Activated CD8-positive, alpha-beta T cell treated with anti-CD3 and anti-CD28 coated beads for 36 hours (primary cell): ENCODE measurements at places on chromosomes 3 and 15. TPM values are rescaled to one million over a fixed set of nuclear protein-coding genes. Genes with fewer than 3 reads are reported as not detected.

- H3K27ac ChIP-seq, result no peak overlapping the region
- H3K36me3 ChIP-seq, result peaks cover 35% of the 10 kb centered on the region
- H3K27me3 ChIP-seq, result peaks cover 11% of the 10 kb centered on the region
- peaks cover 44% of the 10 kb centered on the region for H3K4me1 ChIP-seq
- H3K4me3 ChIP-seq, result peak overlapping the region; percentile 77
Observed at GRCh38 chr15:79310612-79310984, 314 bp upstream of the TMED3 start.

DNA sequence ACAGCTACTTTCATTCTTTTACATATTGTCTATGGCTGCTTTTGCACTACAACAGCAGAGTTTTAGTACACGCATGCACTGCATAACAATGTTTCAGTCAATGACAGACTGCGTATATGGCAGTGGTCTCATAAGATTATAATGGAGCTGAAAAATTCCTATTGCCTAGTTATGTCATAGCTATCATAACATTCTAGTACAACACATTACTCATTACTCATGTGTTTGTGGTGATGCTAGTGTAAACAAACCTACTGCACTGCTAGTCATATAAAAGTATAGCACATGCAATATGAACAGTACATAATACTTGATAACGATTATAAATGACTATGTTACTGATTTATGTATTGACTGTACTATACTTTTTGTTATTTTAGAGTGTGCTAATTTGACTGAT lies 47.9 kb downstream of the QTRT2 start:
- H3K27ac ChIP-seq, result no peak overlapping the region
- H3K27me3 ChIP-seq, result peaks cover 3% of the 10 kb centered on the region
- DNase-seq, result no peak
- H3K4me3 ChIP-seq, result no peak overlapping the region
- no peaks in the 10 kb centered on the region for H3K4me1 ChIP-seq
- H3K36me3 ChIP-seq, result no peaks in the 10 kb centered on the region

The FBXO40 gene
- total RNA-seq, result not detected

- H3K27me3 ChIP-seq, result peaks cover 6% of the 10 kb centered on the region
- H3K27ac ChIP-seq, result no peak overlapping the region
- H3K36me3 ChIP-seq, result peaks cover 10% of the 10 kb centered on the region
- peak overlapping the region; percentile 25 for H3K4me3 ChIP-seq
Observed at GRCh38 chr3:48428088-48428571, 1.8 kb downstream of the PLXNB1 start.

GRCh38 chr3:72811571-72811970 lies 36.7 kb downstream of the SHQ1 start:
- peaks cover 9% of the 10 kb centered on the region for H3K4me1 ChIP-seq
- H3K27me3 ChIP-seq, result no peaks in the 10 kb centered on the region
- H3K36me3 ChIP-seq, result peaks cover 43% of the 10 kb centered on the region
- H3K4me3 ChIP-seq, result no peak overlapping the region
- DNase-seq, result no peak

The REC114 gene
- total RNA-seq, result not detected

The POTEB3 gene
- total RNA-seq, result not detected

DNA sequence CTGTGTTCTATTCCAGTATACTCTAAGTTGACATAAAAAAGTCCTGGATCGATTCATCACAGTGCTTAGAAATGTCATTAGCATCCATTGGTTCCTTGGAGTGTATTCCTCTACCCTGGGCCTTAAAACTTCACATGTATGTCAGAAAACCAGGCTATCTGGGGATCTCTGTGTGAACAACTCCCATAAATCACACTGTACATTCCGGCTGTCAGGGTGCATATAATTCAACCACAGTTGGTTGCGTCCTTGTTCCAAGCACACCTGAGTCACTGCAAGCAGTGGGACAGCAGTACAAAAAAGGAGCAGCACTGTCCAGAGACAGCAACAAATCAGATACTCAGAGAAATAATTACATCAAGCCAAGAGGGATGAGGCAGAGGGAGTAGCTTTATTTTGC lies 52.4 kb downstream of the PDZRN3 start:
- DNase-seq, result no peak
- H3K4me3 ChIP-seq, result no peak overlapping the region
- H3K36me3 ChIP-seq, result no peaks in the 10 kb centered on the region
- H3K27ac ChIP-seq, result no peak overlapping the region

- H3K4me3 ChIP-seq, result no peak overlapping the region
- no peaks in the 10 kb centered on the region for H3K4me1 ChIP-seq
- H3K27ac ChIP-seq, result no peak overlapping the region
- H3K27me3 ChIP-seq, result peaks cover 9% of the 10 kb centered on the region
- peaks cover 1% of the 10 kb centered on the region for H3K36me3 ChIP-seq
Observed at GRCh38 chr15:56524915-56525314, 60.0 kb upstream of the MNS1 start.

The ELP6 gene
- total RNA-seq, result 41.4 TPM

- H3K36me3 ChIP-seq, result no peaks in the 10 kb centered on the region
- no peak overlapping the region for H3K27ac ChIP-seq
- H3K4me3 ChIP-seq, result no peak overlapping the region
- no peak for DNase-seq
Observed at GRCh38 chr3:58474348-58474911, 17.5 kb upstream of the KCTD6 start.

DNA sequence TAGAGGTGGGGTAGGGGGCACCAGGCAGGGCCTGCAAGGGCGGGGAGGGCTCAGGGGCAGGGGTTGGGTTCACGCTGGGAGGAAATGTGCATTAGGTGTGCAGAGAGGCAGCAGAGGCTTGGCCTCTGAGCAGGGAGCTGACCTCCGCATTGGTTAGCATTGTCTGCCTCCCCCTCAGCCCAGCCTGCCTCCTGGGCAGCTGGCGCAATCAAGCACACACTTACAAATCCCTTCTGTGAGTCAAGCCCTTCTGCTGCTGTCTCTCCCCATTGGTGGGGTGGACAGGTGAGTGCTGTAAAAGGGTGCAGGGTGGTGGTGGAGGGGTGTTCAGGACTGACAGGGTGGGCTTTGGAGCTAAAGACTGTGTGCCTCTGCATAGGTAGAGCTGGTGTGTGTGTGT lies 9.3 kb downstream of the LOXL1 start:
- DNase-seq, result no peak
- peaks cover 2% of the 10 kb centered on the region for H3K27me3 ChIP-seq
- no peaks in the 10 kb centered on the region for H3K4me1 ChIP-seq
- H3K36me3 ChIP-seq, result no peaks in the 10 kb centered on the region

The CCDC191 gene
- 1.7 TPM for total RNA-seq

GRCh38 chr3:63576846-63577245 lies 75.6 kb upstream of the SNTN start:
- no peak overlapping the region for H3K27ac ChIP-seq
- DNase-seq, result no peak
- no peak overlapping the region for H3K4me3 ChIP-seq
- H3K27me3 ChIP-seq, result no peaks in the 10 kb centered on the region

GRCh38 chr3:119862616-119863015 lies 80.7 kb downstream of the NR1I2 start:
- H3K4me1 ChIP-seq, result peaks cover 3% of the 10 kb centered on the region
- H3K4me3 ChIP-seq, result no peak overlapping the region
- peaks cover 49% of the 10 kb centered on the region for H3K36me3 ChIP-seq
- no peak overlapping the region for H3K27ac ChIP-seq

The GAP43 gene
- not detected for total RNA-seq

- peaks cover 24% of the 10 kb centered on the region for H3K36me3 ChIP-seq
- H3K27ac ChIP-seq, result peak overlapping the region; percentile 94
- H3K4me1 ChIP-seq, result peaks cover 44% of the 10 kb centered on the region
Observed at GRCh38 chr15:74843891-74844299, 939 bp upstream of the ULK3 start.

The TMEM212 gene
- total RNA-seq, result not detected

DNA sequence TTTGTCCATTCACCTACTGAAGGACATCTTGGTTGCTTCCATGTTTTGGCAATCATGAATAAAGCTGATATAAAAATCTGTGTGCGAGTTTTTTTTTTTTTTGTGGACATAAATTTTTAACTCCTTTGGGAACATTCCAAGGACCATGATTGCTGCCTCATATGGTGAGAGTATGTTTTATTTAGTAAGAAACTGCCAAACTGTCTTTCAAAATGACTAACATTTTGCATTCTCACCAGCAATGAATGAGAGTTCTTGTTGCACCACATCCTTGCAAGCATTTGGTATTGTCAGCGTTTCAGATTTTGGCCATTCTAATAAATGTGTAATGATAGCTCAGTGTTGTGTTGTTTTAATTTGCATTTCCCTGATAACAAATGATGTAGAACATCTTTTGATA lies 12.7 kb downstream of the TMEM108 start:
- no peaks in the 10 kb centered on the region for H3K36me3 ChIP-seq
- H3K27ac ChIP-seq, result no peak overlapping the region
- no peak overlapping the region for H3K4me3 ChIP-seq
- DNase-seq, result no peak

GRCh38 chr3:122936335-122936734 lies 91.2 kb downstream of the SEMA5B start:
- peaks cover 3% of the 10 kb centered on the region for H3K27me3 ChIP-seq
- H3K4me1 ChIP-seq, result peaks cover 7% of the 10 kb centered on the region
- no peaks in the 10 kb centered on the region for H3K36me3 ChIP-seq
- no peak overlapping the region for H3K27ac ChIP-seq
- DNase-seq, result no peak
- H3K4me3 ChIP-seq, result no peak overlapping the region

The IFRD2 gene
- 133 TPM for total RNA-seq

- no peak for DNase-seq
- H3K4me1 ChIP-seq, result peaks cover 16% of the 10 kb centered on the region
- no peak overlapping the region for H3K4me3 ChIP-seq
- H3K36me3 ChIP-seq, result peaks cover 5% of the 10 kb centered on the region
Observed at GRCh38 chr15:56913670-56914069, 4.8 kb upstream of the TCF12 start.

- H3K4me1 ChIP-seq, result peaks cover 78% of the 10 kb centered on the region
- H3K4me3 ChIP-seq, result no peak overlapping the region
- no peaks in the 10 kb centered on the region for H3K27me3 ChIP-seq
- peak overlapping the region; percentile 80 for H3K27ac ChIP-seq
- peaks cover 95% of the 10 kb centered on the region for H3K36me3 ChIP-seq
Observed at GRCh38 chr3:152419748-152420147, 151.0 kb downstream of the MBNL1 start.

- H3K27ac ChIP-seq, result peak overlapping the region; percentile 78
- no peaks in the 10 kb centered on the region for H3K27me3 ChIP-seq
- H3K4me1 ChIP-seq, result peaks cover 31% of the 10 kb centered on the region
- peaks cover 91% of the 10 kb centered on the region for H3K36me3 ChIP-seq
- no peak overlapping the region for H3K4me3 ChIP-seq
Observed at GRCh38 chr3:184325269-184325668, 10.9 kb downstream of the EIF4G1 start.

GRCh38 chr3:156633335-156633734 lies 41.1 kb upstream of the TIPARP start:
- H3K4me1 ChIP-seq, result no peaks in the 10 kb centered on the region
- no peak overlapping the region for H3K27ac ChIP-seq
- DNase-seq, result no peak
- H3K27me3 ChIP-seq, result no peaks in the 10 kb centered on the region
- H3K4me3 ChIP-seq, result no peak overlapping the region

- H3K4me1 ChIP-seq, result no peaks in the 10 kb centered on the region
- no peaks in the 10 kb centered on the region for H3K36me3 ChIP-seq
- no peak overlapping the region for H3K4me3 ChIP-seq
Observed at GRCh38 chr3:134406331-134407238, 32.3 kb upstream of the AMOTL2 start.

The ERICH6 gene
- not detected for total RNA-seq

- no peak for DNase-seq
- peaks cover 2% of the 10 kb centered on the region for H3K27me3 ChIP-seq
- H3K36me3 ChIP-seq, result no peaks in the 10 kb centered on the region
- H3K4me3 ChIP-seq, result no peak overlapping the region
Observed at GRCh38 chr15:38335116-38335515, 82.5 kb downstream of the SPRED1 start.

The CMTM7 gene
- 36.1 TPM for total RNA-seq

GRCh38 chr3:33943277-33943676 lies 144.8 kb downstream of the PDCD6IP start:
- peaks cover 2% of the 10 kb centered on the region for H3K27me3 ChIP-seq
- H3K4me3 ChIP-seq, result no peak overlapping the region
- H3K36me3 ChIP-seq, result no peaks in the 10 kb centered on the region
- no peak overlapping the region for H3K27ac ChIP-seq

GRCh38 chr15:72227192-72227586 lies 3.8 kb downstream of the PKM start:
- H3K36me3 ChIP-seq, result peaks cover 73% of the 10 kb centered on the region
- H3K27me3 ChIP-seq, result no peaks in the 10 kb centered on the region
- peak overlapping the region; percentile 92 for H3K27ac ChIP-seq
- H3K4me3 ChIP-seq, result peak overlapping the region; percentile 100
- H3K4me1 ChIP-seq, result peaks cover 45% of the 10 kb centered on the region

The FBXW12 gene
- total RNA-seq, result not detected

DNA sequence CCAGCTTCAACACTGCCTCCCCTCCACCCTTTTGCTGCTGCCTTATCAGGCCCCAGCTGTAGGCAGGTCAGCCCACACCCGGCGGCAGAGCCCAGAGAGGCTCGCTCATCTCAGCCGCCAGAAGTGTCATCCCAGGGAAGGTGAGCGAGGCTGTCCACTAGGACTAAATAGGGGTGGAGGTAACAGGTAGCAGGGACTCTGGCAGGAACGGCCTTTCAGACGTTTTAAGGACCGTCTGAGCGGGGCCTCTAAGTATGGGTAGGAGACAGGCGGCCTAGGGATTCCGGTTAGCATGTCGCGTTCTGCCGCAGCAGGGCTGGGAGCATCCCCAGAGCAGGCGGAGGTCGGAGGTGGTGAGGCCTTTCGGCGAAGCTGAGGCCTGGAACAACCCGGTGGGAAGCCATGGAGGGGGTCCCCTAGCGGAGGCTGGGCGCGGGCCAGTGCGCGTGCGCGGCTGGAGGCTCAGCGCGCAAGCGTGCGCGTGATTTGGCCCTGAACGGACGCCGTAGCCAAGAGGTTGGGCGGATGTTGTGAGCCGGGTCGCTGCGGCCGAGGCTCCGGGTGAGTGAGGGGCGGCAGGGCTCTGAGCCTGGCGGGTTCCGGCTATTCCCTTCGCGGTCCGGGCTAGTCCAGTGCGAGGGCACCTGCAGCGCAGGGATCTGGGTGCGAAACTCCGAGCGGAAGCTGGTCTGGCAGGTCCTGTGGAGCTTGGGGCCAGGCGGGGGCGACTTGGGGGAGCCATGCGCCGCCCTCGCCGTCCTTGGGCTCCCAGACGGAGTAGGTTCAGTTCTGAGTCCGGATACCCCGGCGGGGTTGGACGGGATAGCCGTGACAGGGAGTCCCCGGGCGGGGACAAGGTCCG lies at the start of the genes MST1 and RNF123:
Gene MST1 (minus strand): TSS at position 429 of the 862 bp plus-strand sequence. CDS start 783 bp downstream, outside the sequence.
Gene RNF123 (plus strand): TSS at position 512 of the 862 bp plus-strand sequence. CDS start 1,609 bp downstream, outside the sequence.
- H3K36me3 ChIP-seq, result peaks cover 6% of the 10 kb centered on the region
- no peaks in the 10 kb centered on the region for H3K27me3 ChIP-seq
- H3K27ac ChIP-seq, result peak within 1 kb of the TSS; percentile 94
- DNase-seq, result peak; percentile 93
- peaks cover 22% of the 10 kb centered on the region for H3K4me1 ChIP-seq
- H3K4me3 ChIP-seq, result peak within 1 kb of the TSS; percentile 97

GRCh38 chr3:147299656-147300055 lies 106.7 kb downstream of the ZIC4 start:
- no peaks in the 10 kb centered on the region for H3K27me3 ChIP-seq
- no peaks in the 10 kb centered on the region for H3K4me1 ChIP-seq
- H3K27ac ChIP-seq, result no peak overlapping the region
- DNase-seq, result no peak
